ENCODE measurements at places on chromosomes 12 and 14.

- DNase-seq: no peak
Observed at GRCh38 chr12:68497702-68498101, 113.0 kb upstream of the RAP1B start.

DNA sequence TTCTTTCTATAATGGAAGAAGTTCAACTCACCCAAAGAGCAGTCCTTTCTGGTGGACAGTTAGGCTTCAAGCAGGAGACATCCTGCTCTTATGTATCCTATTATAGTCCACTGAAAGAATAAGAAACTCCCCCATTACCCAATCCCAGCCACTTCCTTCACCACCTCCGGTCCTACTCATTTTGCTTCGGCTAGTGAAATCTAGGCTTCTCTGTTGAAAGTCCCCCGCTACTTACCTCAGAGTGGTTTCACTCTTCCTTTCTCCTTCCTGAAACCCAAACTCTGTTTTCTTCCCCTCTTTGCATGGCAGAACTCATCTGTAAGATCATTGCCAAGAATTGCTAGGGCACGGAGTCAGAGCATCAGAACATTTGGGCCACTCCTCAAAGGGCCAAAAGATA is at the start of gene GPR84:
GPR84 (minus strand) TSS at position 74 of the 400 bp plus-strand sequence. CDS start 635 bp downstream, outside the sequence.
- DNase-seq: no peak

DNA sequence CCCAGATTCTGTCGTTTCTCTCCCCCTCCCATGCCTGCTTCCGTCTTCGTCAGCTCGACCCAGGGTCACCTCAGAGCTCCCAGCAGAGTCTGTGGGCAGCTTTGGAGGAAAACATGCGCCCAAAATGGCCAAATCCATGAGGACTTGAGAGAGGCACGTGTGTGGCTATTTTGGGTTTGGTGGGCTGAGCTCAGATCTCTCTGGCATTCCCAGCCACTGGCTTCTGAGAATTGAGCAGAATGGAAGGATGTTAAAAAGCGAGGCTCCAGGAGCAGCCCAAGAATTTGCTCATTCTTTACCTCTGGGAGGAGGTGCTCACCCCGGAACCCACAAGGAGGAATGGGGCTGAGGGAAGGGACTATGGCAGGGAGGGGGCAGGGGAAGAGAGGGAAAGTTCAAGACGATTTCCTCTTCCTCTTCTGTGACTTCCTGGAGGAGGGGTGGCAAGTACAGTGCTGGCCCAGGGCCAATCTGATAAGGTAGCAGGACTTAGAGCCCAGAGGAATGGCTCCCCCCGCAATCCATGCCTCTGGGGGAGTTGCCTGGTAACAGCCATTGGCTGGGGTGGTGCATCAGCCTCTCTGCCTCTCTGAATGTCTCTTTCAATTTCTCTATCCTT is 20.1 kb downstream of the TSPAN9 start:
- DNase-seq: no peak

- no peak for DNase-seq
Observed at GRCh38 chr12:51906430-51907082, 748 bp upstream of the ACVRL1 start.

DNA sequence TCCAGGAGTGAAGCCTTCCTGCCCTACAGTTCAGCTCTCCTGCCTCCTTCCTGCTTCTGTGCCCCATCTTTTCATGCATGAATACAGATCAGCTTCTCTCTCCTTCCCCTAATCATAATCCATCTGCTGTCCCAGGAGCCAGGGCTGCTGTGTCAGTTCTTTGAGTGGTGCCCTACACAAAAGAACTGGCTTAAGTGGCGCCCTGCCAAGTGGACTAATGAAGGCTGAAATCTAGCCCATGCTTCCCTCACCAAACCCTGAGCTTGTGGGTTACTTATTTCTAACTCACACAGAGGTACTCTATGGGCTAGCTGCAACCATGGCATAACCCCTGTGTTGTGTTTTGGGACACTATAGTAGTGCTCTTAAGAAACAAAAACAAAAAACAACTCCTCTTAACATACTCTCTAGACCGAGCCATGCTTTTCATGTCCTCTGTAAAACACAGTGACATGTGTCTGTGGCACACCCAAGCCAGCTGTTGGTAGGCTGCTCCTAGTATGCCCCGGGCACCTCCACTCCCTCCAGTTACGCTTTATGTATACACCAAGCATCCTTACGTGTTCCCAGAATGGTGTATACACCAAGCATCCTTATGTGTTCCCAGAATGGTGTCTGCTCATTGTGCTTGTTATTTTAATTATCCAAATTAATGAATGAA is 19.3 kb upstream of the ETV6 start:
- DNase-seq: no peak

DNA sequence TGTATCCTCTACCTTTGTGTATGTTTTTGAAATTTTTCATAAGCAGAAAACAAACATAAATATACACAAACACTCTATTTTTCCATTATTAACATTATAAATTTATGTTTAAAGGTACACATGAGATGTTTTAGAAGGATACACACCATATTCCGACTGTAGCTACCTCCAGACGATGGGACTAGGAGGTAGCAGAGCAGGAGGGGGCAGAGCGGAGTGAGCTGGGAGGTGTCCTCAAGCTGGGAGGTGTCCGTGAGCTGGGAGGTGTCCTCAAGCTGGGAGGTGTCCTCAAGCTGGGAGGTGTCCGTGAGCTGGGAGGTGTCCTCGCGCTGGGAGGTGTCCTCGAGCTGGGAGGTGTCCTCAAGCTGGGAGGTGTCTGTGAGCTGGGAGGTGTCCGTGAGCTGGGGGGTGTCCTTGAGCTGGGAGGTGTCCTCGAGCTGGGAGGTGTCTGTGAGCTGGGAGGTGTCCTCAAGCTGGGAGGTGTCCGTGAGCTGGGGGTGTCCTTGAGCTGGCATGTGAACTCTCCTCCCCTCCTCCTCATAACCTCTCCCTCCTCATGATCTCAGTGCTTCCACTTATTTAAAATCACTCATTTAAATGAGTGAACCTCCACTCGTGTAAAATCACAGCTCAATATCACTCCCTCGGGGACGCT is 346.9 kb upstream of the SFSWAP start:
- DNase-seq: no peak

- DNase-seq: no peak
Observed at GRCh38 chr12:800401-800800, 48.0 kb downstream of the WNK1 start.

DNA sequence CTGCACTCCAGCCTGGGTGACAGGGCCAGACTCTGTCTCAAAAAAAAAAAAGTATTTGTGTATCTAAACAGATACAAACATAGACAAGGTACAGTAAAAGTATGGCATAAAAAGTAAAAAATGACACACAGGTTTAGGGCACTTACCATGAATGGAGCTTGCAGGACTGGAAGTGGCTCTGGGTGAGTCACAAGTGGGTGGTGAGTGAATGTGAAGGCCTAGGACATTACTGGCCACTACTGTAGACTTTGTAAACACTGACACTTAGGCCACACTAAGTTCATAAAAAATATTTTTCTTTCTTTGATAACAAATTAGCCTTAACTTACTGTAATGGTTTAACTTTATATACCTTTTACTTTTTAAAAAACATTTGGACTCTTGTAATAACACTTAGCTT is 38.0 kb upstream of the EIF5 start:
- no peak for DNase-seq

DNA sequence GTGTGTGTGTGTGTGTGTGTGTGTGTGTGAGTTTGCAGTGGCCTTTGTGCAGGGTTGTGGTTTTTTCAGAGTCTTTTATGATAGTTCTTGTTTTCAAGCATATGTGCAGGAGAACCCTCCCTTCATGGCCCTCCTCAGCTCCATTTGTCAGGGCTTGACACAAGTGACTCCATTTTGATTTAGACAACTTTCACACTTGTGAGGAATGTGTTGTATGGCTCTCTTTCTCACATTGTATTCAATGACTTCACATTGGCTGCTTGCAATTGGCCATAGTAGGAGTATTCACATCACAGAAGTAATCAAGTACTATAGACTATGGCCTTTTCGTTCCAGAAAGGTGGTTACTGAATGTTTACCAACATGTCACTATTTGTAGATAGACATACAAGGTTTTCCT is 133.1 kb downstream of the SLC38A1 start:
- no peak for DNase-seq

- no peak for DNase-seq
Observed at GRCh38 chr12:64739778-64740177, 19.4 kb downstream of the GNS start.

DNA sequence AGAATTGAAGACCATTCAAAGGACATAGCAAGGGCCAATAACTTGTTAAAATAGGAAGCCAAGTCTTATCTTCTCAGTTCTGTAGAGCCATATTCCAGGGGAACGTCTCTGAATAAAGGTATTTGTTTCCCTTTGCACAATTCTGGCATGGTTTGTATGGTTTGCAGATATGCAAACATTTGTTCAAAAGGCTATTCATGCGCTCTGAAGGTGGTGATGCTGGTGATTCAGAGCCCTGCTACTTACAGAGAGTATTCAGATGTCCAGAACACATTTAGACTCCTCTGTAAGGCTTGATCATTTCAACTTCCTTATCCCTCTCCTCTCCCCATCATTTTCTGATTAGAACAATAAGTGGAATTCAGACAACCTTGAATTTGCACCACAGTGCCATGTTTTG is 35.9 kb downstream of the SLC4A8 start:
- no peak for DNase-seq

DNA sequence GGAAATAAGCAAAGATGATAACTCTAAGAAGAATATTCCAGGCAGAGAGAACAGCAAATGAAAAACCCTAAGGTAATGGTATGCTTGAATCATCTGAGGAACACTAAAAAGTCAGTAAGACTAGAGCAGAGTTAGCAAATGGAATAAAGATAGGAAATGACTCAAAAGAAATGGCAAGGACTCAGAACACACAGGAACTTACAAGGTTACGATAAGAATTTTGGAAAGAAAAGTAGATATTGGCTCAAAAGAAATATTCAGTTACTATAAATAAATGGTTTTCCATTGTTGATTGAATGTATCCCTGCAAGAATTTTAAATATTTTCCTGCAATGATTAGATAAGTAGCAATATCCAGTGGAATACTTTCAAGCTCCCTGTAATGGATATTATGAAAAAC is 705.8 kb downstream of the C12orf50 start:
- DNase-seq: no peak

DNA sequence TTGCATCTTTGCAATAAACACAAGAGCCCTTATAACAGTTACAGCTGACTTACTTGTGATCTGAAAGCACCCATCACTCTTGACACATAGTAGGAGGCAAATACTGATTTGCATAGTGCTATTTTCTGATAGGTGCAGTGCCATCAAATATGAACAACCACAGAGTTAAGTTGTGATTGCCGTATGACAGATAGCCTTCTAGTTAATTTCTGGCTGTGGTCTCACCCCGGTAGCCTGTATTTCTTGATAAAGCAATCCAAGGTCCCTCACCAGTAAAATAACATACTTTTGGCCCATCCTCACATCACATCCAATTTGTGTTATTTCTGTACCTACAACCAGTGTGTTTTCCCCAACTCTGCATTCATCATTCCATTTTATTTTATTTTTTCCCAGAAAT is 23.3 kb upstream of the STYK1 start:
- DNase-seq: no peak

DNA sequence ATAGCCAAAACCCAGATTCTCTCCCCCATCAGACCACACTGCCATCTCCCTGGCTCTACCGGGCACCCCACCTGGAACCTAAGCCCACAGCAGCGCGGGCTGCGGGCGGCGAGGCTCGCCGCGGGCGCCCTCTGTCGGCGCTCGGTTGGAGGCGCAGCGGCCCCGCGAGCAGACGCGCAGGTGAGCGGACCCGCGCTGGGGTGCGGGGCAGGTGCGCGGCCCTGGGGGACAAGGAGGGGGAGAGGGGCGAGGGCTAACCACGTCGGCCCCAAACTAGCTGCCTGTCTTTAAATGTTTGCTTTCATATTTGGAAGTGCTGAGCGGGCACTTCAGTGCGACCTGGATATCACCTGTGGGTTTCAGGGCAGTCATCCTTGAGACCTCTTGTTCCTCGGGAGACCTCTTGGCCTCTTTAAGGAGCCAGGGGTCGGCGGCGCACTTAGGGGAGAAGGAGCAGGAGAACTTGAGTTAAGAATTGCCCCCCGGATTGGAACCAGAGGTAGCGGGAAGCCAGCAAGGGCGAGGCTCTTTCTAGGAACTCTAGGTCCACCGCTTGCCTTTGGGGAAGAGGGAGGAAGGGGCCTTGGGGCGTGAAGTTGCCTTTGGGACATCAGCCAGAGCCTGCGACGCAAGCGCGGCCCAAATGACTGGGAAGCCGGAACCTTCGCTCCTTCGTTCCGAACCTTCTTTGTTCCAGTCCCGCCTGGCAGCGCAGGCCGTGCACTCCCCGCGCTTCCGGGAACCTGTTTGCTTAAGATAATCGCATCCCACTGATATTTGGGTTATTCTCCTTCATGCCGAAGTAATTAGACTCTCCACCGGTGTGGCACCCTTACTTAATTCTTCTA is 78.7 kb downstream of the NEDD1 start:
- DNase-seq: peak; percentile 4

GRCh38 chr14:68535404-68536017 is 257.4 kb downstream of the ZFP36L1 start:
- no peak for DNase-seq

GRCh38 chr12:29148911-29149690 is at the start of gene FAR2:
TSS of gene FAR2 (plus strand) at chr12:29149278. CDS start at chr12:29270450, 121,172 bp downstream.
- no peak for DNase-seq

DNA sequence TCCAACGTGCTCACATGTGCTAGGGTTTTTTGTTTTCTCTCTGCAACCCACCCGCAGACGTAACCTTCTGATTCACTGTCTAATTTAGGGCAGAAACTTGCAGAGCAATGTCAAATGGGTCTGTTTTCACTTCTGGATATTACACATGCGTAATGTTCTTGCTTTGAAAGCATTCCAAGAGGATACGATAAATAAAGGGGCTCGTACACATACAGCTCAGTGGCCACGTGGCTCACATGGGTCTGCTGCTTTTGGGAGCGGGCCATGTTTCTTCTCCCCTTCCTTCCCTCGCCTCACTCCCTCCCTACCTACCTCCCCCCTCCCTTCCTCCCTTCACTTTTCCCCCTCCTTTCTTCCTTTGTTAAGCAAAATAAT is 23.4 kb downstream of the CACNA1C start:
- DNase-seq: no peak

GRCh38 chr14:72708708-72709475 is 185.0 kb downstream of the DPF3 start:
- no peak for DNase-seq

DNA sequence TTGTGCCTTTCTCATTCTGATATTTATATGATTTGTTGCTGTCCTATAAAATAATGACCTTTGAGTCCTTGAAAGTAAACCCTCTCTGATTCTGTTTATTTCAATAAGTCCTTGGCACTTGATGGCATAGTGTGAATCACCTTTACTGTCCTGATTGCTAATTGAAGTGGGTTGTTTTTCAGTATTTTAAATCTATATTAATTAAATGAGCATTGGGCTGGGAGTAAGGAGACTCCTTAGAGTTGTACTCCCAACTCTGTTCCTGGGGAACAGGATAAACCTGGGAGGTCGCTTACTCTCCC is 235.7 kb downstream of the EGLN3 start:
- DNase-seq: no peak

DNA sequence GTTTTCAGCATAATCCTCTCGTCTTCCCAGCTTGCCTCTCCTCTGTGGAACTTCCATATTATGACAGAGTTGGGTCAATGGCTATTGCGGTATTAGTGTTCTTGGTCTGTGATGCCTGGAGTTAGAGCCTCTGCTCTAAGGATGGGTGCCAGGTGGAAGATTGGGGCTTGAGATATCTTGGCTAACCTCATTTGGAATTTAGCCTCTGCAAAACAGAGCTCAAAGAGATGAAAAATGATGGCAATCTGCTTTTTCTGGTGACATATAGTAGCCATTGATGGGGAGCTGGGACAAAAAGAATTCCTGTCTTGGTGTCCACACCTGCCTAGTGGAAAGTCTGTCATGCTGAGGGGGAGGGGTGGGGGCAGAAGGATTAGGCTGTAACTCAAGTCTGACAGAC is 152.1 kb downstream of the RPL10L start:
- DNase-seq: no peak

Measured in activated CD4-positive, CD25-positive, alpha-beta regulatory T cell treated with anti-CD3 and anti-CD28 coated beads, Interleukin-2, amount 50 U/mL, for 16 hours (primary cell).